T-helper 17 cell (primary cell): ENCODE measurements at places on chromosomes 12 and 14. TPM values are rescaled to one million over a fixed set of nuclear protein-coding genes. Genes with fewer than 3 reads are reported as not detected.

FAM186B gene
- 0.37 TPM for total RNA-seq

LMNTD1 gene
- total RNA-seq, result not detected

DNA sequence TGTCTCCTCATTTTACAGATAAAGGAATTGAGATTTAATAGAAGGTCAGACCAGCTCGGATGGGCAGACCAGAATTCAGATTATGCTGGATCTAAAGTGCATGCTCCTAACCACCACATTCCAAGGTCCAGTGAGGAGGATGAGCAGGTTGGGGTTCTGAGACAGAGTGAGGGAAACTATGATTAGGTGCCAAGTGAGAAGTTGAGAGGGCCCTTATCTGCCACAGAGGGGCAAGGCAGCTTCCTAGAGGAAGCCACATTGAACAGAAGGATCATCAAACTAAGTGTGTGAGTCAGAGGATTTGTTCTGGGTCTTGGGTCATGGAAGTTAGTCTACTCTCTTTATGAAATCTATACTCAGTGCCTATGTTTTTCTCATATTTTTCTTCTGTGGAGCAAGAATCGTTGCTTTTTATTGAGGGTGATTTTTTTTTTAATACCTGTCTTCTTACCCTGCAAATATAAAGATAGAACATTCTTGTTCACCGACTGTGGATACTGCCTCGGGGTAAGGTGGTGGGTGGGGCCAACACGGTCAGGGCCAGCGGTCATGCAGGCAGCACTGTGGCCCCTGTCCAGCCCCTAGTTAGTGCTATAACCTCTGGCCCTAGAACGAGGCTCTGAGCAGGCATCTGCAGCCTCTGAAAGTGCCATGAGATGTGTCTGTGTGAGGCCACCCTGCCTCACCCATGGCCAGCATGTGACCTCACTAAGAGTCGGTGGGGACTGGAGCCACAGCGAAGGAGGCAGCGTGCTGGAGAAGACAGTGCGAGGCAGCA is 55.6 kb upstream of the PTHLH start:
- DNase-seq, result no peak

TIGAR gene
- 10.7 TPM for total RNA-seq

IFI27 gene
- 0.63 TPM for total RNA-seq

GRCh38 chr12:85784096-85784720 is 52.0 kb downstream of the RASSF9 start:
- DNase-seq, result no peak

DNA sequence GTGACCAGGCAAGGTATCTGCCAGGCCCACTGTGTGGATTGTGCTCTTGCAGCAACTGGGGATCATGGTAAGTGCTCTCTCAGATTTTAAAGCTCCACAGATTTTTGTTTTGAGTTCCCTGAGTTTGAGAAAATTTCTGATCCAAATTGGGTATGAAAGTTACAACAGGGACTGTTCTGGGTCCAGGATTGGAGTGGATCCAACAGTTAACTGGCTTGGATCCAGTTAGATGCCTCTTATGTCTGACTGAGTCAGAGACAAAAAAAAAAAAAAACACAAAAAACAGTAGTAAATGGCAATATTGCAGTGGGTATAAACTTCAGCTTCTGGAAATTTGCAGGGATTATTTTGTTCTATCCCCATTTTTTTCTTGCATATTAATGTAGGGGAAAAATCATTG is 598.8 kb downstream of the C12orf50 start:
- no peak for DNase-seq

GRCh38 chr12:115341442-115341841 is 657.5 kb upstream of the TBX3 start:
- DNase-seq, result no peak

DNA sequence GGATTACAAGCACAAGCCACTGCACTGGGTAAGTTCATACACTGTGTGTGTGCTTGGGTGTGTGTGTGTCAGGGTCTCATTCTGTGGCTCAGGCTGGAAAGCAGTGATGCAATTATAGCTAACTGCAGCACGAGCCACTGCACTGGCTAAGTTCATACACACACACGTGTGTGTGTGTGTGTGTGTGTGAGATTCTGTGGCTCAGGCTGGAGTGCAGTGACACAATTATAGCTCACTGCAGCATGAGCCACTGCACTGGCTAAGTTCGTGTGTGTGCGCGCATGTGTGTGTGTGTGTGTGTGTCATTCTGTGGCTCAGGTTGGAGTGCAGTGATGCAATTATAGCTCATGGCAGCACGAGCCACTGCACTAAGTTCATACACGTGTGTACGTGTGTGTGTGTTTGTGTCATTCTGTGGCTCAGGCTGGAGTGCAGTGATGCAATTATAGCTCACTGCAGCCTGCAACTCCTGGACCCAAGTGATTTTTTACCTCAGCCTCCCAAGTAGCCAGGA is 85.4 kb downstream of the HECTD1 start:
- no peak for DNase-seq

GRCh38 chr14:36817071-36817930 is 155.6 kb downstream of the PAX9 start:
- no peak for DNase-seq

NPFF gene
- not detected for total RNA-seq

TSHR gene
- total RNA-seq, result 0.13 TPM

GRCh38 chr12:131094831-131095805 is 141.4 kb downstream of the ADGRD1 start:
- DNase-seq, result no peak

- DNase-seq, result no peak
These were observed 11.0 kb downstream of the ITPR2 start for GRCh38 chr12:26822026-26822425.

DNA sequence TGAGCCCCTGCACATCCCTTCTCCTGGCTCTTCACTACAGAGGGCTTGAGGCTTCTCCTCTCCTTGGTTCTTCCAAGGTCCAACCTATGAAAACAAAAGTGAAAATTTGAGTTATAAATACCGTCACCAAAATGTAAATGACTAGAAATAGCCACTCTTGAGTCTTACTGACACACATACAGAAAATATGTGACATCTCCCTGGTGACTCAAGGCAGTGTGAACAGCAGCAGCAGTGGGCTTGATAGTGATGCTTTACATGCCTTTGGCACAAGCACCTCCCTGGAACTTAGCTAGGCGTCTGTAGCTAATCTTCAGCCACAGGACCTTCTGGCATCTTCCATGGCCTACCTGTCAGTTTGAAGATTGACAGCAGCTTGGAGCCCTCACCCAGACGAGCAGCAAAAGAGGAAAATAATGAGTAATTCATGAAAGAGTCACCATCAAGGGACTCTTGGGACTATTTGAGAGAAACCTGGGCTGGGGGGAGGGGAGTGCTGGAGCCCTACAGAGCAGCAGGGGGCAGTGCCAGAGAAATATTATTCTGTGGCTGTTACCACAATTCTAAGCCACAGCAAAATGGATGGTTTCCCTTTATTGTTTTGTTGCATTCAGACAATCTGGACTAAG is 158.0 kb downstream of the KCNK10 start:
- DNase-seq, result no peak

DNA sequence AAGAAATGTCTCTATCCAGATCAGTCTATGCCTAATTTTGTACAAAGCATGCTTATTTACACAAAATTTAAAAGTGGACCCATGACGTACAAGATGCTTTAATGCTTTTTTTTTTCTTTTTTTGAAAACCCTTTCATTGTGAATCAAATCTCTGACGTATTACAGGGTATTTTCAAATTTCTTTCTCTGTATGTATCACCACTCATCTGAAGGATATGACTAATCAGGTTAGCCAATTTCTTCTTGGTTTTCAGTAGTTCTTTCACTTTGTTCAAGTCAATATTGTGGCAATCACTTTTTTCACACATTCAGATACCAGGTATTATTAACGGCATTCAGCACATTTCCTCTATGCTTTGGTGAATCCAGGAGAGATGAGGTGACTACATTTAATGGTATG is 685.3 kb downstream of the TRHDE start:
- no peak for DNase-seq

DNA sequence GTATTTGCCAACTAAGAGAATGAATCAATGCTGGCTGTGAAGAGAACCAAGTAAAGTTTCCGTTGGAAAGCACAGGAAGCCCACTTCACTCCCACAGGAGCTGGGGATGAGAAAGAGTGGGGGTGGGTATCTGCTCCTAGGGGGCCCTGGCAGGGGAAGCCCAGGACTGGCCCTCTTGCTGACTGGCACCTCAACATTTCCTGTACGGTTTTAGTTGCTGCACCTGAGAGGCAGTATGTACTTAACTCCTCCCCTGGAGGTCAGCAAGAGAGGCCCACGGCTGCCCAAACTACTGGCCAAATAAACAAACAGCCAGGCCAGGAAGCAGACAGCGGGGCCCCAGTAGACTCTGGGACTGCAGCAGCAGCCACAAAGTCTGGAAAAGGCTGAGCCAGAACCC is 33.8 kb upstream of the VWF start:
- DNase-seq, result no peak

DNA sequence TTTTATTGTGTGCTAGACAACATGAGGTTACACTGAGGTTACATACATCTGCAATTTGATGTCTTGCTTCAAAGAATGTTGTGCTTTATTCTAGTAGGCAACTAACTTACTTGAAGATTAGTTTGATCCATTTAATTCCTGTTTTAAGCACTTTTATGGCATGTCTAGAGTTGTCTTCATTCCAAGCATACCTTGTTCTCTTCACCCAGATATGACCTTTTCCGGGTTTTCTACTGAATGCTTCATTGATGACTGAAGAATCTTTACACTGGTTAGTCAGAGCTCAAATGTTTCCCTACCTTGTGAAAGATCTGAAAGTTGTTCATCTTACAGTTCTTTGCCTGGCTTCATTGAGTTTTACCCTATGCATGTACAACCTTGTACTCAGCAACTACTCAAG is 274.0 kb upstream of the KITLG start:
- no peak for DNase-seq

- no peak for DNase-seq
These were observed 1.9 kb upstream of the YBX3 start for GRCh38 chr12:10725003-10725402.

- peak; percentile 52 for DNase-seq
These were observed 883 bp downstream of the FOXJ2 start for GRCh38 chr12:8033153-8034044.

GRCh38 chr12:49920241-49920914 is 16.7 kb upstream of the FAIM2 start:
- DNase-seq, result no peak

DNA sequence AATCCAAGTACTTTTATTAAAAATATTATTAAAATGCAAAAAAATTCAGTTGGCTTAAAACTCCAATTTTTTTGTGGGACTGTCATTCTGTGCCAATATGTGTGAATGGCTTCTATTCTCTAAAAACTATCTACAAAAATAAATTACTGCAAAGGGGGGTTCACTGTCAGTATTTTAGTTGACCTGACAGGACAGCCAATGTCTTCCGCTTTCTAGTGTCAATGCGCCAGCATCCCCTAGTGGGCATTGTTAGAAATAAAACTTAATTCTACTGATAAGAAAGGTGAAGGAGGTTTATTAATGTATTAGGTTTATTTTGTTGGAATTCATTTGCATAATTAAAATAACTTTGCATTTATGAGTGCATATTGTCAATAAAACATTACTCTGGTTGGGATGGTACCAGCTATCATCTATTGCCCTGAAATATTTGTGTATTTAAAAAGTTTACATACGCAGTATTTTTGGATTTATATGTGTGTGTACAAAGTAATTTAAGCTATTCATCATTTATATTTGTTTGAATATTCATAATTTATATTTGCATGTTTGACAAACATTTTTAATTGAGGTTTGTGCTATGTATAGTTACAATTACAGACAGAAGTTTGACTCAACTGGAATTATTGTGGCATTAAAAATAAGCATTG is 527.2 kb downstream of the FLRT2 start:
- DNase-seq, result no peak

- DNase-seq, result no peak
These were observed 41.5 kb downstream of the ARL6IP4 start for GRCh38 chr12:123021688-123022604.

DNA sequence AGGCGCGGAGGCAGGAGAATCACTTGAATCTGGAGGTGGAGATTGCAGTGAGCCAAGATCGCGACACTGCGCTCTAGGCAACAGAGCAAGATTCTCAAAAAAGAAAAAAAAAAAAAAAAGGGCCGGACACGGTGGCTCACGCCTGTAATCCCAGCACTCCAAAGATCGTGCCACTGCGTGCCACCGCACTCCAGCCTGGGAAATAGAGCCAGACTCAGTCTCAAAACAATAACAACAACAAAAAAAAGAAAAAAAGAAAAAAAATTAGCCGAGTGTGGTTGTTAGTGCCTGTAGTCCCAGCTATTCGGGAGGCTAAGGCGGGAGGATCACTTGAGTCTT is 470 bp upstream of the RPL6 start:
- DNase-seq, result no peak

DNA sequence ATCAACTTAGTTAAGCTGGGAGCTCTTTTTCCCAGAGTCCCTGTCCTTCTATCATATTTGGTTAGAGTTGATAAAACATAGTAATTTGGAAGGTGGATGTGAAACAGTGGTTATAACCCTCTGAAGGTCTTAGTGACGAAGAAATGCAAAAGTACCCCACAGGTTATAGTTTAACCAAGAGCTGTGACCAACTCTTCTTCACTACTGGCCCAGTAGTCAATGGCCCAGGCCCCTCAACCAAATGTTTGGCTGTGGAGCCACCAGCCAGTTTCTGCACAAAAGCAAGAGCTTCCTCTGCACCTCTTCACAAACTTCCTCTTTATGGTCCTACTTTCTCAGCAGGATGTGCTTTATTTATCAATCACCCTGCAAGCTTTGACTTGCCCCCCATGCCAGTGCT is 132.6 kb downstream of the BMP4 start:
- DNase-seq, result no peak

DNA sequence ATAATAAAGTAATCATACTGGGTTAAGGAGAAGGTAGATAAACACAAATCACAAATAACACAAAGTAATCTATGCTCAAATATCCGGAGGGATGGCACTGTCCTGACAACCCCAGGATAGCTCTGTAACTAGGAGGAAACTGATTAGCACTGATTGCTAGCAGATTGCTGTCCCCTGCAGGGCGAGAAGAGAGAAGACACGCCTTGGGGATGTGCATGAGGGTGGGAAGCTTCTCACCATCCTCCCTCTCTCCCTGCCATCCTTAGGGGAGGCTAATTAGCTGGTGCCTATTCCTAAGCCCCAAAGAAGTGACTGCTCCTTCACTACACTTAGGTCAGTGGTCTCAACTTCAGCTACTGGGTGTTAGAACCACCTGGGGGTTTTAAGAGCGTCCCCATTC is 27.0 kb upstream of the TMEM260 start:
- DNase-seq, result no peak

BCL11B gene
- total RNA-seq, result 167 TPM

GRCh38 chr14:23984891-23985602 is 3.7 kb upstream of the DHRS4L2 start:
- no peak for DNase-seq

- no peak for DNase-seq
These were observed 35.2 kb upstream of the MDGA2 start for GRCh38 chr14:47710581-47710980.

PIK3C2G gene
- total RNA-seq, result not detected

DNA sequence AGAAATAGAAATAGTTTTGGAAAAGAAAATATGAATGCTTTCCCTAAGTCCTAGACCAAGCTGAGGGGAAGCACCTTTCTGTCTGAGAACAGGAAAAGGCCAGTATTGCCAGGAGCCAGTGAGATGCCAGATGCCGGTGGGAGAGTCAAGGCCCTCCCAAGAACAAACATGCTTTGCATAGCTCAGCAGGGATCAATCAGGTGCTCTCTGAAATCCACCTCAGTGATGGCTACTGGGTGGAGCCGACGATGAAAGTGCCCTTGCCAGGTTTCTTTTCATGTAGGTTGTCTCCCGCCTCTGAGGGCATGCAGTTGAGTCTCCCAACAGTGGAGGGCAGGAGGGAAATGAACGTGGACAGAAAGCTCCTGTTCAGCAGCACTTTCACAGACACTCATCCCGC is 28.3 kb downstream of the DEGS2 start:
- DNase-seq, result no peak
